ENCODE measurements at places on chromosomes 13 and 19. TPM values are rescaled to one million over a fixed set of nuclear protein-coding genes. Genes with fewer than 3 reads are reported as not detected.

- DNase-seq: no peak
Measured at GRCh38 chr19:51242881-51243630, 7.8 kb upstream of the SIGLECL1 start.

- no peak for DNase-seq
Measured at GRCh38 chr19:38544569-38545315, 73.0 kb downstream of the MAP4K1 start.

GRCh38 chr19:2261438-2262172 lies 5.4 kb upstream of the JSRP1 start:
- peak; percentile 76 for DNase-seq

GRCh38 chr19:35013041-35013819 lies 13.1 kb downstream of the GRAMD1A start:
- peak; percentile 86 for DNase-seq

- no peak for DNase-seq
Measured at GRCh38 chr19:35023428-35023827, 6.8 kb upstream of the SCN1B start.

DNA sequence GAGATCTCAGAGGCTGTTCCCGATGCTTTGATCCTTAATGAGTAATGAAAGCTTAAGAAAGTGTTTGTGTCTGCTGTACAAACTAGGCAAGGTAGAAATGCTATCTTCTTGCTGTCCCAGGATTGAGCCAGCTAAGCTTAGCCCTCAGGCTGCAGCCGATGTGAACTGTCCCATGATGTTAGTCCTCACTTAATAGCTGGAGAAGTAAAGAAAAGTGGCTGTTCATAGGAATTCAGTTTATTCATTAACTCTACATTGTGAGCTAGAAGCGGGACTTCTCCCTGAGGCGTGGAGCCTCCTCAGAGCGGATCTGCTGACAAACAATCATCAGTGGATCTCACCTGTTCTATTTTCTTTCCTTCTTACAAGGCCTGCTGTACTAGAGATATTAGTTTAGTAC lies 10.1 kb upstream of the GSX1 start:
- DNase-seq: no peak

Gene TNNT1
- not detected for total RNA-seq

DNA sequence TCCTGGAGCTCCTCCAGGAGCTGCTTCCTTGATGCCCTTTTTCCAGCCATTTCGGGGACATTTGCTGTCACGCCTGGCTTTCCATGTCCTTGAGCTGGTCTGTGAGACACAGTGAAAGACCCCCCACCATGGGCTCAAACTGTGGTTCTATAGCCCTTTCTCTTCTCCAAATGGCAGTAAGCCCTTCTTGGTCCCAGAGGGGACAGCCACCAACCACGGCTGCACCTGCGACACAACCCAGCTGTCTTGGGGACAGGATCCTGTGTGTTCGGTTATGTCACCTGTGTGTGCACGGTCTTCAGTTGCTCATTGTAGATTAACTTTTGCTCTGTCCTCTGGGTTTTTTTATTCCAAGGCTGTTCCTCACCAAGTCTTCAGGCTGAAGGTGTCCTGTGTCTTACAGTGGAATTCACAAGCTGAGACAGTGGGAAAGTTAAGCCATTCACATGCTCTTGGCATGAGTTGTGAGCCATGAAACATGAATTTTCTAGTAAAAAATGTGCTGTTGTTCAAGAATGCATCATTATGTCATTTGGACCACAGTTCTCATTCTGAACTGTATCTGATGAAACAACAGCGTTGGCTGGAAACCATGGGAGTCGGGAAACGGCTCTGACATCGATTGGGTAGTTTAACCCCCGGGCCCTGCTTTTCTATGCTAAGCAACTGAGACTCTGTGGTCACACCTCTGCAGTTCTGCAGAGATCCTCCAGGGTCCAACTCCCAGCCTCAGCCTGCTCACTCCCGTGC lies 129.5 kb upstream of the MCF2L start:
- no peak for DNase-seq

Gene SELENOV
- total RNA-seq: not detected

DNA sequence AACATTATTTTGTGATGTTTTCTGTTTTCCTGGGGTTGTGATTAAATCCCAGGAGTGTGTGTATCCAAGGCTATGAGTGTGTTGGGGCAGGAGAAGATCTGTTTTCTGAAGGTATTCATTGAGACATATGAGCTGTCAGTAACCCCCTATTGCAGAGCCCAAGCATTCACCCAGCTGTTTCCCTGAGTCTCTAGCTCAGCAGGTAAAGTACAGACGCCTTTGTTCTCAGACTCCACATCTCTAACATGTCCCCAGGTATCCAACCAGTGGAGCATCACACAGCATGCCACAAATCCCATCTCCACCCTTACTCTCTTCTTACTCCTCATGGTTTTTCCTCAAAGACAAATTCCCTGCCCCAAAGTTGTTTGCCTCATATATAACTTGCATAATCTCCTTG lies 213.6 kb downstream of the PCDH20 start:
- DNase-seq: no peak

- DNase-seq: no peak
Measured at GRCh38 chr13:105763851-105764250, 771.6 kb downstream of the EFNB2 start.

- no peak for DNase-seq
Measured at GRCh38 chr13:113849981-113850721, 13.7 kb downstream of the GAS6 start.

Gene KLK11
- total RNA-seq: not detected

Gene CGB7
- total RNA-seq: not detected

All from activated naive CD8-positive, alpha-beta T cell treated with anti-CD3 and anti-CD28 coated beads, Interleukin-2, amount 10 ng/mL, durations not matched to agents 7 days and 5 days (primary cell).